ENCODE measurements at places on chromosomes 13 and 19. TPM values are rescaled to one million over a fixed set of nuclear protein-coding genes. Genes with fewer than 3 reads are reported as not detected.

DNA sequence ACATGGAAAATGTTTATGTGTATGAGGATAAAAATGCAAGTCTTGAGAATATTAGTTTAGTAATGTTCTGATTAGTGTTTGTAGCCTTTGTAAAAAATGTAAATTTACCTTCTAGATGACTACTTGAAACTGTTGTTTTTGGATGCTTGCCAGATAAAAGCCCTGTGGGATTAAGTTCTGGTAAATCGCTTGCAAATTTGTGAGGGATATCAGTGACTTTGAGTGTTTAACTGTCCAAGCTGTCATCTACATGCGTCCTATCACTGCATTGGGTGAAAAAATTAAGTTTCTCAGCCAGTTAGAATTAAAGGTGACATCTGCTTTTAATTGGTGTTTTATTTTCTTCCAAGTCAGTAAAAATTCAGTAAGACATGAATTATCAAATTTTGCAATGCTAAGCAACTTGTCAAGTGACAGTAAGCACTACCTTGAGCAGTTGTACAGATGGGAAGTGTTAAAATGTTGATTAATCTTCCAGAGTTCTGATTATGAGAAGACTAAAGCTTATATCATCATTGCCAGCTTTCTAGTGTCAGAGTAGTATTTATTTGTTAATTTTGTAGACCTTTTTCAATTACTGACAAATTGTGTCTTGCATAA is 88.0 kb downstream of the PCCA start:
- H3K4me3 ChIP-seq = no peak overlapping the region
- H3K27ac ChIP-seq = no peak overlapping the region
- H3K36me3 ChIP-seq = peaks cover 17% of the 10 kb centered on the region
- peaks cover 12% of the 10 kb centered on the region for H3K4me1 ChIP-seq
- no peaks in the 10 kb centered on the region for H3K27me3 ChIP-seq

DNA sequence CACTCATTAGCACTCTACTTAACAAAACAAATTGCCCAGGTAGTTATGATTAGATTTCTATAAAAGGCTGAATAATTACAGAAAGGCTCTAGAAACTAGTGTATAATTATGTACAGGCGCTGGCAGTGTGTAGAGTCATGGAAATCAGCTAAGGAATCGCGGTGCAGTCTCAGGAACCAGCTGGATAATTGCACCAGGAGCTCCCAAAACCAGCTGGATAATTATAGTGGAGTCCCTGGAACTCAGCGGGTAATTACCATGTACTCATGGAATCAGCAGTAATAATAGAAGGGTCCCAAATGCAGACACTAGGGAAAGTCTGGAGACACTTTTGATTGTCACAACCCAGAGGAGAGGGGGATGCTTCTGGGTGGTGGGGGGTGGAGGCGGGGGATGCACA is 23.2 kb upstream of the TTYH1 start:
- H3K27ac ChIP-seq = no peak overlapping the region
- H3K4me3 ChIP-seq = no peak overlapping the region
- no peak for DNase-seq

- DNase-seq = no peak
- H3K4me3 ChIP-seq = no peak overlapping the region
- no peaks in the 10 kb centered on the region for H3K27me3 ChIP-seq
- H3K36me3 ChIP-seq = no peaks in the 10 kb centered on the region
Measured at GRCh38 chr13:23515116-23515515, 55.1 kb upstream of the TNFRSF19 start.

DNA sequence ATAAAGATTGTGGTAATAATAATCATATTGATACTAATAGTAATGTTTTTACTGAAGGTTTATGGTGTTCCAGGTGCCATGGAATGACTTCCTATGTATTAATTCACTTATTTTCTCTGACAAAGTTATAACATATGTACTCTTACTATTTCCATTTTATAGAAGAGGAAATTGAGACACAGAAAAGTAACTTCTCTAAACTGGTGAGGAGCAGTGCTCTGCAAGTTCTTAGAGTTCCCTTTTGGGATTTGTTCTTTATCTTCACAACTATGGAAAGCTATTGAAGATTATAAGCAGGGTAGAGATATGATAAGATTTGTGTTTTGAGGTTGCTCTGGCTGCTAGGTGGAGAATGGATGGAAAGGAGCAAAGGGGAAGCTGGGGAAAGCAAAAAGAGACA is 83.9 kb upstream of the OLFM4 start:
- no peak overlapping the region for H3K27ac ChIP-seq
- peaks cover 41% of the 10 kb centered on the region for H3K27me3 ChIP-seq
- no peak for DNase-seq
- H3K4me3 ChIP-seq = no peak overlapping the region
- H3K36me3 ChIP-seq = no peaks in the 10 kb centered on the region

- H3K36me3 ChIP-seq = no peaks in the 10 kb centered on the region
- H3K4me3 ChIP-seq = no peak overlapping the region
- no peak overlapping the region for H3K27ac ChIP-seq
- no peak for DNase-seq
- peaks cover 2% of the 10 kb centered on the region for H3K4me1 ChIP-seq
- peaks cover 40% of the 10 kb centered on the region for H3K27me3 ChIP-seq
Measured at GRCh38 chr13:53204598-53204997, 176.0 kb downstream of the OLFM4 start.

GRCh38 chr13:25874907-25875306 is 176.9 kb downstream of the SHISA2 start:
- no peak overlapping the region for H3K27ac ChIP-seq
- peaks cover 12% of the 10 kb centered on the region for H3K4me1 ChIP-seq
- H3K4me3 ChIP-seq = no peak overlapping the region

- no peak for DNase-seq
- H3K27ac ChIP-seq = no peak overlapping the region
- H3K36me3 ChIP-seq = no peaks in the 10 kb centered on the region
- H3K4me3 ChIP-seq = no peak overlapping the region
- H3K4me1 ChIP-seq = peaks cover 18% of the 10 kb centered on the region
Measured at GRCh38 chr19:55251341-55252081, 7.3 kb downstream of the PPP6R1 start.

GRCh38 chr13:44300895-44301638 is 72.6 kb upstream of the SERP2 start:
- no peak for DNase-seq
- peaks cover 6% of the 10 kb centered on the region for H3K27me3 ChIP-seq
- no peak overlapping the region for H3K27ac ChIP-seq
- peaks cover 25% of the 10 kb centered on the region for H3K4me1 ChIP-seq
- no peaks in the 10 kb centered on the region for H3K36me3 ChIP-seq

- no peaks in the 10 kb centered on the region for H3K27me3 ChIP-seq
- H3K4me1 ChIP-seq = peaks cover 19% of the 10 kb centered on the region
- H3K36me3 ChIP-seq = no peaks in the 10 kb centered on the region
- DNase-seq = no peak
- no peak overlapping the region for H3K4me3 ChIP-seq
Measured at GRCh38 chr13:70960841-70961443, 852.7 kb upstream of the KLHL1 start.

GRCh38 chr19:53553156-53553555 is 15.2 kb downstream of the ZNF331 start:
- H3K36me3 ChIP-seq = peaks cover 8% of the 10 kb centered on the region
- H3K4me1 ChIP-seq = no peaks in the 10 kb centered on the region
- H3K4me3 ChIP-seq = no peak overlapping the region
- H3K27me3 ChIP-seq = no peaks in the 10 kb centered on the region

DNA sequence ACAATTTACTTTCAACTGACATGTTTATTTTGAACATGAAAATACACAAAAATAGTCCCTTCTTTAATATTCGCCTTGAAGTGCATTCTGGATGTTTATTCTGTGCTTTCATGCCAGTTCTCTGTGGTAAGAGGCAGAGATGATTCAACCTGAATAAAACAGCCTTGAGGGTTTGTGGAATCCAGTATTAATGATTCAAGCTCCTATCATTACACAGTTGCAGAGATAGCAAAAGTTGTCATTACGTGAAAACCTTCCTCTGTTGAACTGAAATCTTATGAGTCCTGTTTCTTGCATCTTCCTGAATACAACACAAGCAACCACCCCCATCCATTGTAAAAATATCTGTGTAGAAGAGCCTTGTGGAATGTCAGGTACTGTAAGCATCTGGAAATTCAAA is 142.3 kb upstream of the HTR2A start:
- H3K4me1 ChIP-seq = peaks cover 25% of the 10 kb centered on the region
- no peaks in the 10 kb centered on the region for H3K36me3 ChIP-seq
- H3K27ac ChIP-seq = no peak overlapping the region
- no peaks in the 10 kb centered on the region for H3K27me3 ChIP-seq
- H3K4me3 ChIP-seq = no peak overlapping the region

DNA sequence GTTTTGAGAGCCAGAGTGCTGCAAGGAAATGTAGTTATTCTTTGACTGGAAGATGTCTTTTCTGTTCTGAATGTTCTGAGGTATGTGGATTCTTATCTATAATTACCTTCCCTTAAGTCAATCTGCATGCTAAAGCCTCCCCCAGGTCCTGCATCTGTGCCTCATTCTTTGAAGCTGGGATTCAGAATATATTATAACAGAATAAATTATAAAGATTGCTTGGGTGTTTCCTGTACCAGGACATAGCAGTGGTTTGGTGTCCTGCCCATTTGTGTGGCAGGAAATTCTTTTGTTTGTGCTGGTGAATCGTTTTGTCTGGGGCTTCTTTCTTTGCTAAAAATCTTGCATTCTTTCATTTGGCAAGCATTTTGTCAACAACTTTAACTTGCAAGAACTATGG is 60.2 kb downstream of the ITGBL1 start:
- no peak overlapping the region for H3K4me3 ChIP-seq
- H3K27ac ChIP-seq = peak overlapping the region; percentile 22
- no peak for DNase-seq
- no peaks in the 10 kb centered on the region for H3K36me3 ChIP-seq
- peaks cover 28% of the 10 kb centered on the region for H3K4me1 ChIP-seq
- no peaks in the 10 kb centered on the region for H3K27me3 ChIP-seq

- H3K27me3 ChIP-seq = no peaks in the 10 kb centered on the region
- no peaks in the 10 kb centered on the region for H3K4me1 ChIP-seq
- no peak overlapping the region for H3K4me3 ChIP-seq
- no peak for DNase-seq
- H3K27ac ChIP-seq = no peak overlapping the region
Measured at GRCh38 chr13:37427843-37428494, 170.6 kb downstream of the POSTN start.

- H3K27ac ChIP-seq = peak overlapping the region; percentile 82
- H3K36me3 ChIP-seq = no peaks in the 10 kb centered on the region
- peaks cover 28% of the 10 kb centered on the region for H3K4me1 ChIP-seq
- H3K4me3 ChIP-seq = peak overlapping the region; percentile 71
Measured at GRCh38 chr19:1105008-1105872, 1.4 kb downstream of the GPX4 start.

FOXO1 gene
- total RNA-seq = 31.7 TPM

SHISA7 gene
- total RNA-seq = 0.04 TPM

PTH2 gene
- not detected for total RNA-seq

ANKLE1 gene
- 3.6 TPM for total RNA-seq

FAM216B gene
- total RNA-seq = not detected

PTGER1 gene
- total RNA-seq = 3.5 TPM

Data from mesothelial cell of epicardium (in vitro differentiated cells).